Activated T-helper 1 cell treated with anti-CD3 and anti-CD28 coated beads, Interleukin-12 subunit alpha, Interleukin-12 subunit beta, Interleukin-2, Interleukin-4 antibody, amounts not matched to agents 30 ng/mL and 10 ng/mL and 1 ng/mL, durations not matched to agents 14 hours and 24 hours and 36 hours (primary cell): ENCODE measurements at places on chromosomes 7 and 10.

DNA sequence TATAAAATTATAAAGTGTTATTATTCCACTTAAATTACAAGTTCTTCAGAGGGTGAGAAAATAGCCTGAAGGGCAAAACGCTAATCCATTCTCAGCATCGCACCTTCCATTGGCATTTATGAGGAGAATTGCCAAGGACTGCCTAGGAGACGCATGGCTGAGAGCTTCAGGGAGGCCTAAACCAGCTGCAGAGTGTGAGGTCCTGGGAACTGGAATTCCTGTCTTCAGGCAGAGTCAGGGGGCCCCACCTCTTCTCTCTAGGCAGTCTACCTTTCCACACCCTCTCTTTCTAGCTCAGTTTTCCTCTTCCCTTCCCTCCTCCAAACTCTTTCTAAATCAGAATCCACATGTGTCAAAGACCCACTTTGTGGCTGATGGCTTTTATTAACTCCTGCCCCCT lies 35.3 kb downstream of the LRRC72 start:
- no peak for DNase-seq

- DNase-seq, result peak; percentile 16
These were observed at the start of gene CRPPA for GRCh38 chr7:16421333-16422102. TSS of gene CRPPA (minus strand) at chr7:16421538. CDS start at chr7:16421322, 216 bp downstream.

DNA sequence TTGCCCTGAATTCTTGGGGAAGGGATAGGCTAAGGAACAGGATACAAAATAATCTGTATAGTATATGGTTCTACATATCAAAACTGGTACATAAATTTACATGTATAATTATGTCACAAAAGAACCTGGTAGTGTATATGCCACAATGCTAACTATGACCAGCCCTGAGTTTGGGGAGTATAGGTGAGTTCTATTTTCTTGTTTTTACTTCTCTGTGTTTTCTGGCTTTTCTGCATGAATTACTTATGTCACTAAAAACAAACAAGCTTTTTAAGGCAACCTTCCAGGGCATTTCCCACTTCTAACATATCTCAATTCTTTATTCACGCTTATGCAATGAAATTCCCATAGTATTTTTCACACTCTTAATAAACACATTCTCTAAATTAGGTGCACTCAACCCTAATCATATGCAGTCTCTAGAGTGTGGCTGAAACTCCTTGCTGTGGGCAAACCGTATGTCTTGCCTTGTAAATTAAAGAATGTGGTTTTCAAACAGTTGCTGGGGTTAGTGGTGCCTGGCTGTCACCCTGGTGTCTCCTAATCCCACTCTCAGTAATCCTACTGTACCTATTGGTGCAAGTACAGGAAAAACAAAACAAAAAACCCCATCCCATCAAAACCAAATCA lies 14.0 kb upstream of the INSIG1 start:
- no peak for DNase-seq

DNA sequence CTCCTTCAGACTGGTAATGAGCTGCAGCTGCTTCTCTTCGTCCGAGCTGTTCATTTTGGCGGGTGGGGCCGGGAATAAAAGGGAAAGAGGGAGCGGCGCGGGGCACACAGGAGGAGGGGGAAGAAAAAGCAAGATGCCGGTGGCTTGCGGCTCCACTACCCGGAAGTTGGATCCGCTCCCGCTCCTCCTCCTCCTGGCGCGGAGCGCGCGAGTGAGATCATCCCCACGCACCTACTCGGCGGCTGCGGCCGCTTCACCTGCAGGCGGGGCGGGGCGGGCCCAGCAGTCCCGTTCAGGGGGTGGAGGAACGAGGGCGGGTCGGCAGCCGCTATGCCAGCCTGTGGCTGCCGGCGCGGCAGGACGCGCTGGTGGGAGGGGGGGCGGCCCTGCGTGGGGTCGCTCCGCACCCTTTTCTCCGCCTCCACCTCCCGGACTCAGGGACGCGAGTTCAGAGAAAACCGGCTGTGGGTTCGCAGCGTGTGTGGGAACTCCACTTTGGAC lies at the start of gene SHTN1:
Gene SHTN1, minus strand, starts transcription at position 162 of the 501 bp plus-strand sequence. Its CDS starts 108 bp downstream, at position 54.
- DNase-seq, result no peak

DNA sequence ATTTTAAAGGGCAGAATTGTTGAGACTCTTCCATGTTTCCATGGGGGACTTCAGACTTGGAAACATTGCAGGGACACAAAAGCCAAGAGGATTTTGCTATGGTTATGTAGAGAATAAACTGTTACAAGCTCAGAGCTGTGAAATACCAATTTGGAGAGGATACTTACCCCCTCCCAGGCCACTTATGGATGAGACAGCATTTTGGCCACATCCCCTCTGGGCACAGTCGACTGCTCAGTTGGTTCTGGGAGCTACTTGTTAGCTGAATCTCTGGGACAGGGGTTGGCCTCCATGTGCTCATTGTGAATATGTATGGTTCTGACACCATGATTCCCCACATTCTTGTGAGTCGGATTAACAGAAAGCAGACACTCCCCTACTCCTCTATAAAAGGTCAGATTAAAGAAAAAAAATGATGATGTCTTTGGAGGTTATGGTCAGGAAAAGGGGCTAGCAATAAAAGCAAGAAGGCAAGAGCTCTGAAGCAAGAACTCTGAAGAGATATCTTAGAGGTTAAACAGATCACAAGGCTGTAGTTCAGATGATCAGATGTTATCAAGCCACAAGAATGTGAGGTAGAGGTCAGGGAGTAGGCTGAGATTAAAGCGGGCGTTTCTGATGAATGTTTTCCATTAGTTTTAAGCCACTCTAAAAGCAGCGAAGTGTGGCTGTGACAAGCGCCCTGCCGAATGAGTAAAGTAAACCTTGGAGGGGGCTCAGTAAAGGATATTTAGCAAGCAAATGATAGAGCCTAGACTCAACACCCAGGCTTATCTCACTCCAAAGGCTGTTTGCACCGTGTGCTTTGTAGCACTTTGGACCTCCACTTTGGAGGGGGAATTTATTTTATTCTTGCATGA lies 17.2 kb downstream of the STAMBPL1 start:
- no peak for DNase-seq

DNA sequence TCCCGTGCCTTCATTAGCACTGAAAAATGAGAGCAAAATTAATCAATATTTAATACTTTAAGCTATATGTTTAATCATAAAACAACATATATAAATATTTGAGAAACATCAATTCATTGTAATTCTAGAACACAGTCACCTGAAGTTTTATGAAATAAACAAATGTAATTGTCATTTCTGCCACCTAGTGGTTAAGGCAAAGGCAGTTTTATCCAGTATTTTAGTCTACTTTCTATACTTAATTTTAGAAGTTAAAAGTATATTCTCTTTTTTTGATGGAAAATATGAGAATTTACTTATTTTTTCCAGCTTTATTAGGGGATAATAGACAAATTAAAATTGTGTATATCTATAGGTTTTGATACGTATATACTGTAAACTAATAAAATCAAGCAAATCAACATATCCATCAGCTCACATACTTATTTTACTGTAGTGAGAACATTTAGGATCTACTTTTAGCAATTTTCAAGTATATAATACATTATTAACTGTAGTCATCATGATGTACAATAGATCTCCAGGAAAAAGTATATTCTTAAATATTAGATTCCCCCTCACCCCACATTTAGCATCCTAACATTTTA lies 16.9 kb downstream of the PCGF6 start:
- DNase-seq, result no peak
